ENCODE measurements at places on chromosomes 3 and 15.
A peak's percentile ranks its signal among the peaks of the same experiment; 100 is the strongest.

- DNase-seq: no peak
Observed at GRCh38 chr3:141181819-141182218, 49.8 kb upstream of the PXYLP1 start.

GRCh38 chr3:76429581-76430177 lies 610.2 kb upstream of the ROBO2 start:
- DNase-seq: no peak

GRCh38 chr3:190120269-190121060 lies at the start of gene P3H2:
Gene P3H2, minus strand, starts transcription at chr3:190120897. Its CDS starts 166 bp downstream, at chr3:190120731.
- peak; percentile 86 for DNase-seq

DNA sequence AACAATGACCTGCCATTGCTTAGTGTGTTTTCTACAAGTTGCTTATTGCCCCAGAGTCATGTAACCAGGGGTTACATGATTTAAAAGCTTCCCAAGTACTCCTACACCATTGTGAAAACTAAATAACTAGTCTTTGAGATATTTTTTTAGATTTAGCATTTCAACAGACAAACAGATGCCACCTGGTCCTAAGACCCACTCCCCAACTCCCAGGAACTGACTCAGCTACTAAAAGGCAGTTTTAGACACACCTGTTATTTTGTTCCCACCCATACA lies 28.1 kb upstream of the KBTBD12 start:
- DNase-seq: no peak

GRCh38 chr3:125146626-125147490 lies 65.7 kb downstream of the SLC12A8 start:
- DNase-seq: no peak

GRCh38 chr3:64441861-64442260 lies 216.6 kb upstream of the PRICKLE2 start:
- DNase-seq: no peak

GRCh38 chr15:57422113-57422754 lies 45.9 kb downstream of the CGNL1 start:
- no peak for DNase-seq

GRCh38 chr3:5466065-5466464 lies 278.6 kb downstream of the EDEM1 start:
- DNase-seq: no peak

DNA sequence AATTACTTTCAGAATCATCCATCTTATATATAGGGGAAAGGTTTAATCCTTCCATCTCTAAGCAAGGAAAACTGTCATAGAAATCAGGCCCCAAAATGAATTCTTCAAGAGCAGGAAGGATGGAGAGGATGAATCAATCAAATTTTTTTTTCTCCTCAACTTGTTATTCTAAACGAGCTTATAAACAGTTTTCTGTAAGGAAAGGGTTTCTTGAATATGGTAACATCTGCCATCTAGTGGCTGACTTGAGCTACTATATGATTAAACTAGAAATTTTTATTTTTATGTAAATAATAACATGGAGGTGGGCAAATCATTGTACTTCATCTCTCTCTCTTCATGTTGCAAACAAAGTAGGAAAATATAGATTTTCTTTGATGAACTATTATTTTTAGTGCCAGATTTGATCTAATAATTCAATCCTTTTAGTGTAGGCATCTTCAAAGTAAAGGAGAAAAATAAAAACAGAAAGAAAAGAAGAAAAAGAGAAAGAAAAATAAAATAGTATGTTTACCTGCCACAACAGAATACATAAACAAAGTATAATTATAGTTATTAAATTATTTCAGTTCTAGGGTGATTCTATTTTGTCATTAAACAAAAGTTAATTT lies 146.6 kb downstream of the SERPINI1 start:
- no peak for DNase-seq

DNA sequence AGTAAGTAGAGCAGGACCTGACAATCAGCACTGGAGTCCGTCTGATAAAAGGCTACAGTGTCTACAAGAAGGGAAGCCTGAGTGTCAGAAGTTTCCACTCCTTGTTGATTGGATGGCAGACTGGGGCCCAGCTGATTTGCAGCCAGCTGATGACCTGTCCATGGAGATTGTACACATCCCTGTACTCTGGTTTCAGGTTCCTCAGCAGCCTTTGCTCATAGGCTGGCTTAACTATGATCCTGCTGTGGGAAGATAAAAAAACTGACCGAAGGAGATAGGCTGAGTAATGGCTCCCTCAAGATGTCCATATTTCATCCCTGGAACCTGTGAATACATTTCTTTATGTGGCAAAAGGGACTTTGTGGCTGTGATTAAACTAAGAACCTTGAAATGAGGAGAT lies 11.7 kb upstream of the LACTB start:
- DNase-seq: no peak

DNA sequence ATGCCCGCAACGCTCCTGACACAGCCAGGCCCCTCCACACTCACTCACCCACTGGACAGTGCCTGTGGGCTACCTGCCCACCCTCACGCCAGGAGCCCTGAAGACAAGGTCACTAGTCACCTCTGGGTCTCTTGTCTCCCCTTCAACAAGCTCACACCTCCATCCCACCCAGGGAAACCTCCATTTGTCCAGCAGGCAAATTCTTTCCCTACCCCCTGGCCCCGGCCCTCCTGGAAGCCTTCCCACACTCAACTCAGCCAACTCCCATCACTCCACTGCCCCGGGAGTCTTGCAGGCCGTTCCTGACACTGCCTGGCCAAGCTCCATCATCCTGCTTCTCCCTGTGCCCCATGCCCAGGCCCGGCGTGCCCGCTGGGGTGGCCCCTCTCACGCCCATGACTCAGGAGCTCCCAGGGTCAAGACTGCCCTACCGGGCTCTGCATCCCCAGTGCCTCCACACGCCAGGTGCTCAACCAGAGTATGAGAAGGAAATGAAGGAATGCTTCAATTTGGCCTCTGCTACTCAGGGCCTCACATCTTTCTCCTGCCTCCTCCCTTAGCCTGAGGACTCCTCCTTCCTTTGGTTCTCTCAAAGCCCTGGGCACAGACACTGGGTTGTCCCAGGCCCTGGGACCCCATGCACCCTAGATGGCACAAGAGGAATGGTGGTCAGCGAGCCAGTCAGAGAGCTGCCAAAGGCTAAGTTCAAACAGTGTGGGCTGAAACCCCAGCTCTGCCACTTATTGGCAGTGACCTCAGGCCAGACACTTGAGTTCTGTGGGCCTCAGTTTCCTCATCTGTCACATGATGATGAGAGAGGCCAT lies 88.6 kb downstream of the SEC22A start:
- no peak for DNase-seq

GRCh38 chr15:43376017-43376705 lies 5.3 kb downstream of the TUBGCP4 start:
- DNase-seq: no peak

- no peak for DNase-seq
Observed at GRCh38 chr15:33754242-33754641, 214.1 kb upstream of the CHRM5 start.

- peak; percentile 4 for DNase-seq
Observed at GRCh38 chr15:92683511-92683834, 27.9 kb upstream of the FAM174B start.

- DNase-seq: no peak
Observed at GRCh38 chr15:60004846-60005351, 788 bp downstream of the FOXB1 start.

DNA sequence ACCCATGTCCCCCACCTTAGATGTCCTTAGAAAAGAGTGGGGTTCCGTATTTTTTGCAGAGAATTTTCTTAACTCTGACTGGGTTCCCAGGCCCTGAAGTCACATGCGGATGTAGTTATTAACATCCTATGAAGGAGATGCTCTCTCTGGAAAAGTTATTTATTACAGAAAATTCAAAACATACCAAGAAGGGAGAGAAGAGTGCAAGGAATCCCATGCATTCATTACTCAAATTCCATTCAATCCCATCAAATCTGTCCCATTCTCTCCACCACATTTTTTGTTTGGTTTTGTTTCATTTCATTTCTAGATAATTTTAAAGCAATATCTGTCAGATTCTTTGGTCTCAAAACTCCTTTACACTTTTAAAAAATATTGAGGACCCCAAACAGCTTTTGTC lies 34.3 kb upstream of the ANKRD34C start:
- DNase-seq: peak; percentile 1

GRCh38 chr3:138850151-138850550 lies 15.4 kb upstream of the PIK3CB start:
- no peak for DNase-seq

DNA sequence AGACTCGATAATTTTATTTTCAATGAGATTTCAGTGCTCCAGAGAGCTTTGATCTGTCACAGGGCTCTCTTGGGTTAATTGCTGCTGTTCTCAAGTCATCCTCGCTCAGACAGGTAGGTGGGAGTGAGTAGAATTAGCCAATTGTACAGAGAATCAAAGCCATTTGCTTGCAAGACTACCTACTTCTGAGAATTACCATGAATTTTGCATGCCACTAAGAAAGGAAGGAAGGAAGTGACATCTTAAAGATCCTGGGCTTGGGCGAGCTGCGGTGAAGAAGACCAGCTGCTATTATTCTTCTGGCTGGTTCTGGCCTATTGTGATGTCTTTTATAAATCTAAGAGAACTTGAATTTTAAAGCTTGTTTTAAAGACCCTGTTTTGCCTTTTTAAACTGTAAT lies 154.1 kb upstream of the LPP start:
- no peak for DNase-seq

- no peak for DNase-seq
Observed at GRCh38 chr3:52289747-52290595, 2.3 kb downstream of the GLYCTK start.

DNA sequence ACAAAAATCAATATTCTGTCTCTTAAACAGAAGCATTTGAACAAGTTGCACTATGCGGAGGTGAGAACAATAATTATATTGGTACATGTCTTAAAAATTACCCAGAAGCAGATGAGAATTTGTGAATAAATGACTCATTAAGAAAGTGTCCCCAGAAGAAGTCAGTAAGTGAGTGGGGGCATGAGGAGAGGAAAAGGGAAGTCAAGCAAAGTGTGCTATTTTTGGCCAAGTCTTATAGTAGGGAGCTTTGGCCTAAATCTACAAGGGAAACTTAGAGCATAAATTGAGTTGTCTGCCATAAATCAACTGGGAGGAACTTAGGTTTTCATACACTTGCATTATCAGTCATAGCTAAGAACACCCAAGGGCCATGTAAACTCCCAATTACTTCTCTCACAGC lies 86.9 kb upstream of the SATB1 start:
- no peak for DNase-seq

GRCh38 chr3:72015463-72015862 lies 230.5 kb upstream of the PROK2 start:
- no peak for DNase-seq

DNA sequence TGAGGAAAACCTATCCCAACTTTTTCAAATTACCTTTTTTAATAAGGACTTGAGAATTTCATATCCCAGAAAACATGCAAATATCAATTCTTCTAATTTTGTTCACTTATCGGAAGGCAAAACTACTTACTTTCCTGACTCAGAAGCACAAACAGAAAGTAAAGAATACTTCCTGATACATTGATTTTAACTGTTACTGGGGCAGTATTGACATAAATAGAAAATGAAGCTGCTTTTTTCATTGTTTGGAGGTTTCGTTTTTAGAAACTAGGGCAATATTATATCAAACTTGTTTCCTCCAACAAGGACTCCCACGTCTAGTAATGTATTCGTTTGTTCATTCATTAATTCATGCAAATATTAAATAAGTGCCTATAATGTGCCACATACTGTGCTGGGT lies 19.1 kb downstream of the PAQR9 start:
- no peak for DNase-seq

- DNase-seq: no peak
Observed at GRCh38 chr15:78460737-78461136, 22.7 kb downstream of the IREB2 start.

GRCh38 chr3:179865861-179866505 lies 170.8 kb downstream of the PEX5L start:
- DNase-seq: no peak

DNA sequence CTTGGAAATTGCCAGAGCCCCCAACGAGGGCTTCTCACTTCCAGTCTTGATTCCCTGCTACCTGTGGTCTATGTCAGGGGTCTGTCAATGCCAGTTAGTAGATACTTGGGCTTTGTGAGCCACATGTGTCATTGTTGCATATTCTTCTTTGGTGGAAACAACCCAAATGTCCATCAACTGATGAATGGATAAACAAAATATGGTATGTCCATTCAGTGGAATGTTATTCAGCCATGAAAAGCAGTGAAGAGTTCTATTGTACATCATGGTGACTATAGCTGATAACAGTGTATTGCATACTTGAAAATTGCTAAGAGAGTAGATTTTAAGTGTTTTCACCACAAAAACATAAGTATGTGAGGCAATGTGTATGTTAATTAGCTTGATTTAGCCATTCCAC lies 288.1 kb downstream of the RPLP1 start:
- DNase-seq: no peak

GRCh38 chr3:60199306-60199705 lies 1051.9 kb downstream of the FHIT start:
- no peak for DNase-seq

GRCh38 chr3:144660186-144660585 lies 688.6 kb downstream of the DIPK2A start:
- DNase-seq: no peak

DNA sequence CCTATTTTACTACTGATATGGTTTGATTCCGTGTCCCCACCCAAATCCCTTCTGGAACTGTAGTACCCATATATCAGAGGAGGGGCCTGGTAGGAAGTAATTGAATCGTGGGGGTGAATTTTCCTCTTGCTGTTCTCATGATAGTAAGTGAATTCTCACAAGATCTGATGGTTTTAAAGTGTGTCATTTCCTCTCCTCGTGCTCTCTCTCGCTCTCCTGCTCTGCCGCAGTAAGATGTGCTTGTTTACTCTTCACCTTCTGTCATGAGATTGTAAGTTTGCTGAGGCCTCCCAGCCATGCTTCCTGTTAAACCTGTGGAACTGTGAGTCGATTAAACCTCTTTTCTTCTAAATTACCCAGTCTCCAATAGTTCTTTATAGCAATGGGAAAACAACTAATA lies 81.2 kb upstream of the ZBTB20 start:
- DNase-seq: no peak

DNA sequence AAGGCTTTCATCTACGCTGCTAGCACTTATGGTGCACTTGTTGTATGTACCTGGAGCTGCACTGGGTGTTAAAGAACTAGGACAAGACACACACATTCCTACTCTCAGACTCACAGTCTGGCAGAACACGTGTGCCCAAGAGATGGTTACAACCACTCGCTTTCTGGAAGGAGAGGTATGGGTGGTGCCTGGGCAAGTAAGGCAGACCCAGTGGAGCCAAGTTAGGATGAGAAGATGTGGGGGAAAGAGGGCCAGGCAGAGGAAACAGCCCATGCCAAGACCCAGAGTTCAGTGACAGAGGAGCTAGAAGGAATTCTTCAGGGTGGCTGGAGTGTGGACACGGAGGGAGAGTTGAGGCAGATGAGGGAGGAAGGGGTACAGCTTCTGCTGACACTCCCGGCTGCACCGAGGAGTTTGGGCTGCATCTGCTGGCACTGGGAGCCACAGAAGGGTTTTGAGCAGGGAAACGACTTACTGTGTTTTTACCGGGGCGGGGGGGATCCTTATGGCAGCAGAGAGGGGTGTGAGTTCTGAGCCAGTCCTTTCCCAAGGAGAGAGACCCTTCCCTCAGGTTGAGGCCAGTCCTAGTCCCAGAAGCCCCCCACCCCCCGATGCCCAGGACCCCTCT lies 59.0 kb downstream of the GRIP2 start:
- DNase-seq: no peak

All from fibroblast of skin of left quadriceps (primary cell).